Uterine smooth muscle cell (primary cell): ENCODE measurements at places on chromosomes 1 and 21. TPM values are rescaled to one million over a fixed set of nuclear protein-coding genes. Genes with fewer than 3 reads are reported as not detected.

Gene ORC1
- 3.4 and 13.4 TPM in 2 replicates for total RNA-seq

Gene CDK18
- total RNA-seq = 0.11 and 0.62 TPM in 2 replicates

Gene TPTE
- not detected in 2 replicates for total RNA-seq

Gene ILDR2
- 0.11 TPM in 1 of 2 replicates, not detected in the other for total RNA-seq

Gene TRPM2
- under 0.01 TPM in 1 of 2 replicates, not detected in the other for total RNA-seq
